ENCODE measurements at places on chromosomes 6 and 20. TPM values are rescaled to one million over a fixed set of nuclear protein-coding genes. Genes with fewer than 3 reads are reported as not detected.

CCN5 gene
- total RNA-seq: 24.7 TPM

BPI gene
- not detected for total RNA-seq

HLA-DQA1 gene
- total RNA-seq: not detected

GLP1R gene
- not detected for total RNA-seq

EEF1A2 gene
- total RNA-seq: 141 TPM

TEAD3 gene
- 4.5 TPM for total RNA-seq
